CD4-positive, alpha-beta T cell (primary cell): ENCODE measurements at places on chromosomes 4 and X.

DNA sequence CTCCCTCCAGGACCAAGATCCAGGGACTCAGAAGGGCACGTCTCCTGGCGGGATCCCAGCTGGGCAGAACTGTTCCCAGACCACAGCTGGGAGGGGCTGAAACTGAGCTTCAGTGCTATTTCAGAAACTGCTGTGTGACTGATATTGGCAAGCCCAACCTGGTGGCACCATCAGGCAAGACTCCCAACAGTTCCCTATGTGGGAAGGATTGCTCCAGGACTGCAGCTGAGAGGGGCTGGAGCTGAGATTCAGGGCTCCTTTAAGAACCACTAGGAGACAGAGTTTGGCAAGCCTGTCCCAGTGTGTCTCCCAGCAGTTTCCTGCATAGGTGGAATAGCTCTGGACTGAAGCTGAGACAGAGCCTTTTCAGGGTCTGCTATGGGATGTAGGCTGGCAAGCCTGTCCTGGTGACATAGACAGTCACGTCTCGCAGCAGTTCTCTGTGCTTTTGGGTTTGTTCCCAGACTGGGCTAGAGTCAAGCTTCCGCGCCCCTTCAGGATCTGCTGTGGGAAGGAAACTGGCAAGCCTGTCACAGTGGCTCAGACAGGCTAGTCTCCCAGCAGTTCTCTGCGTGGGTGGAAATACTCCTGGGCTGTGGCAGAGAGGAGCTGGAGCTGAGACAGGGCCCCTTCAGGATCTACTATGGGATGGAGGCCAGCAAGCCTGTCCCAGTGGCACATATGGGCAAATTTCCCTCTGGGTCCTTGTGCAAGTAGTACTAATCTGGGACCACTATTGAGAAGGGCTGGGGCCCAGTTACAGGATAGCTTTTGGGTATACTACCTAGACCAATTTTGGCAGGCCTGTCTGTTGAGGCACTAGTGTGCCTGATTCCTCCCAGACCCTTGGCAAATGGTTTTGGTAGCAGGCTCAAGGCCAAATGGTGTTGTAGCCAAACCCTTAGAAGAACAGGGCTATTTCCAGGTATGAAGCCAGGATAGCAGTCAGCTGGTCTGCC lies 20.2 kb upstream of the MED14 start:
- no peak for DNase-seq

DNA sequence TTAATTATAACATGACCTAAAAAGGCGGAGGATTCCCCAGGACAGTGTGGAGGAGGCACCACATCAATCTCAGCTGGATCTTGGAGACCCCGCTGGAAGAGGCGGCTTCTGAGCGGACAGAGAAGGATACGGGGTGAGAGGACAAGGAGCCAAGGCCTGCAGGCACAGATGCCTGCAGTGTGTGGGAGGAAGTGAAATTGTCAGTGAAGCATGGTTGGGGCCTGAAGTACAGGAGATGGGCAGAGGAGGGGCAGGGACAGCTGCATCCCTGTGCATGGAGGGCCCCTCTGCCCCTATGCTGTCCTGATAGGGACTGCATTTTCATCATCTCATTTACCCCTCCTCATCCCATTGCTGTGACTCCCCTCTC lies 1.7 kb upstream of the SLC2A9 start:
- no peak for DNase-seq

DNA sequence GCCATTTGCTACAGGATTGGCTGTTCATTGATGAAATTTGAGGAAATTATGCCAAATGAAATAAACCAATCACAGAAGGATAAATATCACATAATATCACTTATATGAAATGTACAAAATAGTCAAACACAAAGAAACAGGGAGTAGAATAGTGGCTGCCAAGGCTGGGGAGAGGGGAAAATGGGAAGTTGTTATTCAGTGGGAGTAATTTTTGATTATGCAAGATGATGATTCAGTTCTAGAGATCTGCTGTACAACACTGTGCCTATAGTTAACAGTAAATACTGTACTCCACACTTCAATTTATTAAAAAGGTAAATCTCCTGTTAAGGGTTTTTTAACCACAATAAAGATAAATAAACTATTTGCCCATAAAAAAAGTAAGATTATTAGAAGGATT lies 101.1 kb downstream of the TMA16 start:
- DNase-seq = no peak

DNA sequence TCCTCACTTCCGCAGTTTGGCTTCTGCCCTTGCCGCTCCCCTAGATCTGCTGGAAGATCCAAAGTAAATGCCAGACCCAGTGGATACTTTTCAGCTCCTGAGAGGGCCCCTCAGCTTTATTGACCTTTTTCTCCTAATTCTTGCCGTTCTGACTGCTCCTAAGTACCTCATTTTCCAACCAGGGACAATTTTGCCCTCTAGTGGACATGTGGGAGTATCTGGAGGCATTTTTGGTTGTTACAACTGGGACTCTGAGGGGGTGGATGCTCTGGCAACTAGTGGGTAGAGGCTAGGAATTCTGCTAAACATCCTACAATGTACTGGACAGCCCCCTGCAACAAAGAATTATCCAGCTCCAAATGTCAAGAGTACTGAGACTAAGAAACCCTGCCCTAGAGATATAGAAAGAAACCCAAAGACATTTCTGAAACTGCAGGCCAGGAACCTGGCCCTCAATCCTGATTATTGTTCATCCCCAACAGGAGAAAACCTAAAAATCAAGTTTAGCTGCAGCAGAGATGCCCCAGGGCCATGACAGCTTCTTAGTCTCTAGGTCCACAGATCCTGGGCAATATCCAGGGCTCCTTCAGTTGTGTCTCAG lies 3.4 kb downstream of the TEX13B start:
- peak; percentile 16 for DNase-seq

DNA sequence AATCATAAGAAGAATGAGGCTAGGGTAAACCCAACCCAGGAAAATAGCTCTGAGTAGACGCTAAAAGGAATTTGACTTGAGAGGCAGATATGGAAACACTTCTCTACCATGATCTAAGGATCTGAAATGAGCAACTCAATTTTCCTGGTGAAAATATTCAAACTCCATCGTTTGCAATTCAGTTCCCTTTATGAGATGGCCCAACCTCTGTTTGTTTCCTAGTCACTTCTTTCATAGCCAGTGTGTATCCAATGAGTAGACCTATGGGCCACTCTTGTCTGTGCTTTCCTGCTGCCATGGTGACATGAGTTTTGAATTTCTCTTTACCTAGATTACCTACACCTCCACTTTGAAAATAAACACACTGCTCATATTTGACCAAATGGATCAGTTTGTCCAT lies 176.2 kb upstream of the GPRIN3 start:
- DNase-seq = no peak

GRCh38 chr4:73468170-73468569 lies 13.4 kb upstream of the AFM start:
- no peak for DNase-seq

- no peak for DNase-seq
Observed at GRCh38 chr4:123996718-123997510, 600.3 kb downstream of the SPRY1 start.

DNA sequence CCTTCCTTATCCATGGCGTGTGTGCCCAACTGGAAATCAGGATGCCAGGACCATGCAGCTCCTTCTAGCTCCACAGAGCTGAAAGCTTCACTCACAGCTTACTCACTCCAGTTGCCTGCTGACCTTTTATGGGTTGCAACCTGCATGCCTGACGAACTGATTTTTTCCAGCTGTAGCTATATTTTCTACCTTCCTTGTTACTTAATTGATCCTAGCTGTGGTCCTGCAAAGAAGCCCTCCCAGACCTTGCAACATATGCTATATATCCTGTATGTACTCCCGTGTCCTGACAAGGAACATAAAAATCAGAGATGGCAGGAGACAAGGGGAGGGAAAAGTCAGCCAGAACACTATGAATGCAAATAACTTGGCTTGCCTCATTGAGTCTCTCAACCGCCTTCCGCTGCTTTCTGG lies 135.3 kb upstream of the LDB2 start:
- no peak for DNase-seq

- no peak for DNase-seq
Observed at GRCh38 chr4:20359692-20360091, 108.0 kb downstream of the SLIT2 start.

DNA sequence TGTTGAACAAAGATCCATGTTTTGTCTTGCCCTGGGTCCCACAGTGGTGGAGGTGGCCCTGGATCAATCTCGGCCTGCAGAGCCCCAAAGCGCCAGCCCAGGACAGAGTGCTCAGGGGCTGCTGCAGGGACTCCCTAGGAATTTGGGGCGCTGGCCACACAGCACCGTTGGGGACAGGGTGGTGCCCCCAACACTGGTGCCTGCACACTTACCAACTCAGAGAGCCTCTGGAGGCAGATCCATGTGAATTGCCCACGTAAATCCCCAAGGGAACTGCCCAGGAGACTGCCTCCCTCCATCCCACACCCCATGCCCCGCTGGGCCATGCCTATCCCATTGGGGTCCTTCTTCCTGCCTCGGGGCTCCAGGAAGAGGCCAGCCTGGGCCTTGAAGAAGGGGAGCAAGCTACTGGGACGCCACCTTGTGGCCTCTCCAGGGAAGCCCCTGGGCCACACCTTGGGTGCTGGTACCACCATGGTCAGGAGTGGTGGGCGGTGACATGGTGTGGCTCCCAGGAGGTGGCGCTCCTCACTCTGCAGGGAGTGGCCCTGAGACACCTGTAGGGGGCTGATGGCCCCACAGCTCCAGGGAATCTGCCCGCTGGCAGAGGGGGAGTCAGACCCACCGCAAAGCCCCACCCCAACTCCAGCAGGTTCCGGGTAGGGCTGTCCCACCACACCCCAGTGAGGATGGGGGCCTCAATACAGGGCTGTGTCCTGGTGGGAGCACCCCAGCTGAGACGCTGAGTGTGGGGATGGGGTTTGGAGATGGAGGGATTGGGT lies 22.8 kb downstream of the CFAP99 start:
- DNase-seq = peak; percentile 83

GRCh38 chr4:142367418-142368180 lies 478.5 kb downstream of the INPP4B start:
- no peak for DNase-seq

DNA sequence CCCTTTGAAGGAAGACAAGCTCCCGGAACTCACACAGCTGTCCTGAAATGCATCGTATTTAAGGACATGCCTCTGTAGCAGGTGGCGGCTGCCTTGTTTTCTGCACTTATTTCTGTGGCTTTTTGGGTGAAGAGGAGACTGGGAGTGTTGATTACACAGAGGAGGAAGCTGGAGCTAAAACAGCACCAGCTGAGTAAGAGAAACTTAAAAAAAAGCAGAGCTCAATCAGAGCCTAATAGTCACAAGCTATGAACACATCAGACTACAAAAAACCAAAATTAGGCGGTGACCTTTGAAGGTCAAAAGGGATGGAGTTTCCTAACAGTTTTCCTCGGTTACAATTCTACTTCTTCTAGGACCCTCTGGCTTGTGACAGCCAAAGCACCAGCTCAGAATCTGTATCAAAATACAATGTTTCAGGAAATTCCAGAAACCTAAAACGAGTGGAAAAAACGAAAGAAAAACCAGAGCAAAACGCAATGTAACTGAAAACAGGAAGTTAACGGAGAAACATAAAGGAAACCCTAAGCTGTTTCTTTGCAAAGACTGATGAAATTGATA lies 13.5 kb downstream of the PRKX start:
- DNase-seq = peak; percentile 46

- peak; percentile 1 for DNase-seq
Observed at GRCh38 chrX:30888526-30889146, 418 bp downstream of the TAB3 start.

DNA sequence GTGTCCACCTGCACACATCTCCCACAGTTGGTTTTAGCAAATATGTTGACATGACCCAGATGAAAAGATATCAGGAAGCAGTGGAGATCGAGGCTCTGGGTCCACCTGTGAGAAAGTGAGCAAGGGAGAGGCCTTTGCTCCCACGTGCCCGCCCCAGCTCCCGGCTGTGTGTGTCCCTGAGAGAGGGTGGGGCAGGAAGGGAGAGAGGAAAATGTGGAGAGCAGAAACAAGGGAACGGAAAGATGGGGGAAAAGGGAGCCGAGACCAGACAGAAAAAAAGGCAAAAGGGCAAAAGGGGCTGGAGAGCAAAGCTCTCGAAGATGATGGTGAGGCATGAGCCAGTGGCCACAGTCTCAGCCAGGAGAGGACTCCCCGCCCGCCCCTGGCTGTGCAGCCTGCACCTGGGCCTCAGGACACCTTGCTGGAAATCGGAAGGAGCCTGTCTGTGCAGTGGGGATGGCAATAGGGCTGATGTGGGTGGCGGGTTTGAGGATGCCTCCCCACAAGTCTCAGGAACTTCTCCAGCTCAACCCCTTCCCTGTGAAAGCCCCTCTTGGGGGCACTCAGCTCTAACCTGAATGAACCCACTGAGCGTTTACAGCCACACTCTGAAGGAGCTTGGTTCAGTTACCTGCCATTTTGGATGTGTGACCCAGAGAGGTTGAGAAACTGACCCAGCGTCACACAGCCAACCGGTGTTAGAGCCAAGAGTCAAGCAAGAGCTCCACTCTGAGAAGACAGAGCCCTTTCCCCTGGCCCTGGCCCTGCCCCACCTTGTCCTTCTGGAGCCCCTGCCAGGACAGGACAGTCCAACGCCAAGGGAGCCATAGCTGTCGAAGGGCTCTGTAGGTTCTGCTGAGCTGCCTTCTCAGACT lies 20.3 kb upstream of the MSX1 start:
- DNase-seq = no peak

DNA sequence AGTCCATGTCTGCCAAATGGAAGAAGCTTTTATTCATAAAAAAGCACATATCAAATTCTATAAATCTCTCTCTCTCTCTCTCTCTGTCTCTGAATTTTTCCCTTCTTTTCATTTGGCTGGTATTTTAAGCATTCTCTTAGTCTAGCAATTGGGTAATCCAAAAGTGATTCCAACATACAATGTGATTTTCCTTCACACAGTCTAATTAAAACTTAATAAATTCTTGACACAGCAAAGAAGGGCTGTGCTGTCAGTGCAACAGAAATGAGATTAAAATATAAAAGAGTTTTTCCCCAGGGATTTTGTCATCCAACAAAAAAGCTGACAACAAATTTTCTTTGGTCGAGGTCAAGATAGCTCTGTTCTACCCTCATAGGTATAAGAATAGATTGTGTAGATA lies 216.9 kb downstream of the CENPC start:
- no peak for DNase-seq

DNA sequence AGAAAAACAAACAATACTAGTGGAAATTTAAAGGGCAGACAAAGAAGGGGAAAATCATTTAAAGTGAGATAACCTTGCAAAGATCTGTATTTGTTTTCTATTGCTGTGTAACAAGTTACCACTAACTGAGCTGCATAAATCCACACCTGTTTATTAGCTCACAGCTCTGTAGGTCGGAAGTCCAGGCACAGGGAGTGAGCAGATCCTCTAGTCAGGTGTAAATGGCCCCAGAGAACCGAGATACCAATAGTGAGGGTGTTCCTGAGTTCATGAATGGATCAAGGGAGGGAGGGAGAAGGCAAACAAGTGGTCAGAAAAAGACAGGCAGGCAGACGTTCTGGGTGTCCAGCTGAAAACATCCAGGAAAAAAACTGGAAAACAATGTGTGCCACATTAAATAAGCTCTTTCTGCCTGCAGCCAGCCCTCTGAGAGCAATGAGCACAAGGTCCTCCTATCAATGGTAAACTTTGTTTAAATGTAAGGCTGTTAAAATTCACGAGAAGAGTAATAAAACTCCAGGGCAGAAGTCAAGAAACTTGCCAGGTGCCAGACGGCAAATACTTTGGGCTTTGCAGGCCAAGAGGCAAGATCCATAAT lies 25.0 kb downstream of the ADGRA3 start:
- DNase-seq = no peak

- DNase-seq = no peak
Observed at GRCh38 chr4:156754832-156755570, 216.6 kb downstream of the PDGFC start.

- no peak for DNase-seq
Observed at GRCh38 chrX:39873117-39873516, 224.6 kb downstream of the BCOR start.
